ENCODE measurements at places on chromosomes 1 and 21. TPM values are rescaled to one million over a fixed set of nuclear protein-coding genes. Genes with fewer than 3 reads are reported as not detected.

- DNase-seq = no peak
Measured at GRCh38 chr1:113593550-113594297, 165.6 kb downstream of the PHTF1 start.

DNA sequence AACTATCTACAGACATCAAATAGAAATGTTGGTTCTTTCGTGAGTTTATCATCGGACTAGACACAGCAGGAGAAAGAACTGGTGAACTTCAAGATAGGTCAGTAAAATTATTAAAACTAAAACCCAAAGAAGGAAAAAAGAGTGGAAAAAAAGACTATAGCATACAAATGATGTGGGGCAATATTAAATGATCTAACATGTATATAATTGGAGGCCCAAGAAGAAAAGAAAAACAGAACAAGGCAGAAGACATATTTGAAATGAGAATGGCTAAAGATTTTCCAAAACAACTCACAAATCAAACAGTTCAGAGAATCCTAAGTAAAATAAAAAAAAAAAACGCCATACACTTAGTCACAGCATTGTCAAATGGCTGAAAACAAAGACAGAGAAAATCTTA is 101.8 kb downstream of the PCNX2 start:
- DNase-seq = no peak

GRCh38 chr21:41164981-41165655 is 2.8 kb upstream of the BACE2 start:
- no peak for DNase-seq

DNA sequence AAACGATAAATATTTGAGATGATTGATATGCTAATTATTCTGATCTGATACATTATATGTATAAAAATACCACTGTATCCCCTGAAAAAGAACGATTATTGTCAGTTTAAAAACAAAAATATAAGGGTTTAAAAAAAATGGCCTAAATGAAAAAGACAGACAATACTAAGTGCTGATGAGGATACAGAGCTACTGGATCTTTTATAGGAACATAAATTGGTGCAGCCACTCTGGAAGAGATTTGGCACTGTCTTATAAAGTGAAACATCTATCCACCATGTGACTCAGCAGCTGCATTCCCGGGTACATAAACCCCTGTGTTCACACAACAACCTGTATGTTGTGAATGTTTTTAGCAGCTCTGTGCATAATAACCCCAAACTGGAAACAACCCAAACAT is 44.2 kb downstream of the KAZN start:
- DNase-seq = no peak

DNA sequence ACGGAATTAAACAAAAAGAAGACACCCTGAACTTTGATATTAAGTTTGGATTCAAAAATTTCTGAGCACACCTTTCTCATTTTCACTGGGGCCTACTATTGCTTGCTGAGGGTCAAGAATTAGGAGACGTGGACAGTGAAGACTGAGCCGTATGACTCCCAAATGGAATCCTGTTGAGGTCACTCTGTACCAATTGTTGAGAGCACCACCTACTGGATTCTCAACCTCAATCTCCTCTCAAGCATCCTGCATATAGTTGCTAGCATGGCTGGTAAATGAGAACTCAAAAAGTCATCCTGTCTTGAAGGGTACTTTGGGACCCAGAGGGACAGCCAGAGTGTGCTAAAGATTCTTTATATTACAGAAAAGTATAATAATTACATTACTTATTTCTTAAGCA is 20.2 kb upstream of the MTR start:
- DNase-seq = no peak

DNA sequence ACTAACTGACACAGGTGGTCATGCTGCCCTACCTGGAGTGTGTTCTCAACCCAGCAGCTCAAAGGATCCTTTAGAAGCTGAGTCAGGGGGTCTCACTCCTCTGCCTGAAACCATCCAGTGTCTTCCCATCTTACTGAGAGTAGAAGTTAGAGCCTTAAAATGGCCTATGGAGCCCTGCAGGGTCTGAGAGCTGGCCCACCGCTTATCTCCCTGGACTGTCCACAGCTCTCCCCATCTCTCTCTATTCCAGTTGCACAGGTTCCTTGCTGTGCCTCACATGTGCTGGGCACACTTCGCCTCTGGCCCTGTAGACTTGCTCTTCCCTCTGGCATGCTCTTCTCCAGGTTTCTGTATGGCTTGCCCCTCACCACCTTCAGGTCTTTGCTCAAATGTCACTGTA is 148.6 kb upstream of the CACNA1E start:
- DNase-seq = no peak

- DNase-seq = no peak
Measured at GRCh38 chr1:205009670-205010069, 33.3 kb upstream of the CNTN2 start.

RPE65 gene
- total RNA-seq = 9.9 TPM

DNA sequence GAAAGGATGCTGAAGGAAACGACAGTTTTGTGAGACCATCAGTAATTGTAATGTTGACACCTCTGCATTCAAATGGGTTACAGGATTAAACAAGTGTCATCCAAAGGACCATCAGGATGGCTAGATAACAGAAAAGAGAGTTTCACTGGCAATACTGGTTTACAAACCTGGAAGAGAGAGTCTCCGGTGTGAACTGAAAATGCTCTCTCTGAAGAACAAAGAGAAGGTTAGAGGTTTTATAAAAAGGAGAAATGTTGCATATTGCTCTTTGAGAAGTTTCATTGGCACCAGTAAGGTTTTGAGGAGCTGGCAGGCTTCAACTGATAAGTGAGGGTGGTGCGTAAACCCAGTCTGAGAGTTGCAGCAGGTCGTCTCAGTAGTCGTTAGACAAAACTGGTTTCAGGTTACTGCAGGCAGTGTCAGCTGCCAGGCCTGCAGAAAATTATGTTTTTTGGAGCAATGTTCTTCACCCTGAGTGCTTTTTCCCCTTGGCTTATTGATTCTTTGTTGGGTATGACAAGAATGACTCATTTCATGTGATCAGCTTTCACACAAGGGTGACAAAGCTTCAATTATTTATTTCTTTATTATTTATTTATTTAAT is 42.2 kb downstream of the KCNK1 start:
- no peak for DNase-seq

- no peak for DNase-seq
Measured at GRCh38 chr1:112625696-112626095, 6.1 kb downstream of the CAPZA1 start.

GRCh38 chr1:103997631-103998030 is 247.9 kb downstream of the AMY1C start:
- no peak for DNase-seq

DNA sequence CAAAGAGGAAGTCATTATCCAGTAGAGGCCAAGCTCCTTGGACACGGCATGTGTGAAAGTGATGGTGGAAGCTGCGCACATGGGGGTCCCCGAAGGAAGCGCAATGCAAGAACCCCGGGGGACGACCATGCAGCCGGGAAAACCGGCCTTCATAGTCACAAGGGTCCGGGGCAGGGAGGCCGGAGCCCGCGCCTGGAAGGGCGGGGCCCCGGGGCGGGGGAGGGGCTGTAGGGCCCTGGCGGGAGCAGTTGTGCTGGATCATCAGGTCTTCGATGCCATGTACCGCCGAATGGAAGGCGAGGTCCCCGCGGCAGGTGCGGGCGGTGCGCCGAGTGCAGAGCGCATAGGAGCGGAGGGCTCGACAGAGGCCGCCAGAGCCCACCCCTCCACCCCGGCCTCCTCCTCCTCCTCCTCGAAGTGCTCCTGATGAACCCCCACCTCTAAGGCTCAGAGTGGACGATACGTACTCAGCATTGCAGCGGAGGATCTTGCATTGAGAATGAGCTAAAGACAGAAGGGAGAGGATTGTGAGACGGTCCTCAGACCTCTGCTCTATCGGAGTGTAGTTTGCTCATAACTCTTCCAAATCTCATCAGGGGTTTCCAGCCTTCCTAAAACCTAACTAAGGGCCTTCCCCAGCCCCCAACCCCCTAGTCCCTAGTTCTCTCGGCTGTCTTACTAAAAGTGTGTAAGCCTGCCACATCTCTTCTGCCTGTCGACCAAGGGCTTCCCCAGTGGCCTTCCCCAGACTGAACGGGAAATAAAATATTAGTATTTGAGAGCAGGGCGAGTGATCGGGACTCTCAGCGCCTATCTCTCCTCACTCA is 2.1 kb downstream of the HJV start:
- DNase-seq = no peak

DNA sequence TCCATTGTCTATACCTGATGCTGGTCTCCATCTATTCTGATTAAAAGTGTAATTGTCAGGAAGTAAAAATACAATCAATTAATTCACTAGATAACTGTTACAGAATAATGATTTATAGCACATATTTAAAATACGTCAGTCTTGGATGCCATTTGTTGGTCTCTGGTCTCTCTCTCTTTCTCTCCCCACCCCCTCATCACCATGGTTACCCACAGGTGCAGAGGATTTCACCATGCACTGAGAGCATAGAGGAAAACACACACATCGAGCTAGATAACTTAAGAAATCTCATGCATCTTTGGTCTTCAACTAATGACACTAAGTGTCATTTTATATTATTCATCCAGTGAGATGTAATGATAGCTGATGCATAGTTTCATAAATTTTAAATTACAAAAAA is 33.4 kb downstream of the LRRC53 start:
- no peak for DNase-seq

DNA sequence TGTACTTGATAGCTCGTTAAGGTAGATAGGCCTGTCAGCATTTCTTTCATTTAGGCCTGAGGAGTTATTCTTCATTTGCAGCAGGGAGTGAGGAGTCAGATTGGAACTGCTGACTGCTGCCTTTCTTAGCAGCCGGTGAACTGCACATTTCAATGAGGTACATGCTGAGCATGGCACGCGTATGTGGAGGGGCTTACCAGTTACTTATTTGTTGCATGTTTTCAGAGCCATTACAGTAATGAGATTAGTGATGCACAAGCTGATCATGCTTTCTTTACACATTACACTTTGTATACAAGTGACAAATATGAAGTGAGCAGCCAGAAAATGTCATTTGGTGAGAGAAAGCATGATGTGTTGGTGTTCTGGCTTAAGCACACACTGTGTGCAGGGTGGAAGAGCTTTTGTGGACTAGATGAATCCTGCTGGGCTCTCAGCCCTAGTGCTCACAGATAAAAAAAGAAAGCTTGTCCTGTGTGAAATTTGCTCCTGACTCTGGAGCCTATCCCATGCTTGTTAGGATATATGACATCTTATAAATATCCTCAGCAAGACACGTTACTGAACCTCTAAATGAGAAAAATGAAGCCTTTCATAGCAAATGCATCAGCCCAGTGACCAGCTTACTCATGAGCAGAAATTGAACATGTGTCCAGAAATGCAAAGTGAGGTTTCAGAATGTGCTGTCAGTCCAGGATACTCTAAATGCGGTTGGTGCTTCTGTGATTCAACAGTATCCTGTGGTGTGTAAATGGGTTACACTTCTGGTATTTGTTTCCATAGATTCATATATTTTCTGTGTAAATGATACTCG is 574.7 kb upstream of the ADGRL2 start:
- DNase-seq = no peak

VTCN1 gene
- total RNA-seq = 6.2 TPM

- no peak for DNase-seq
Measured at GRCh38 chr21:41802684-41803083, 35.8 kb upstream of the RIPK4 start.

- DNase-seq = no peak
Measured at GRCh38 chr1:204092632-204093420, 19.9 kb downstream of the SOX13 start.

DNA sequence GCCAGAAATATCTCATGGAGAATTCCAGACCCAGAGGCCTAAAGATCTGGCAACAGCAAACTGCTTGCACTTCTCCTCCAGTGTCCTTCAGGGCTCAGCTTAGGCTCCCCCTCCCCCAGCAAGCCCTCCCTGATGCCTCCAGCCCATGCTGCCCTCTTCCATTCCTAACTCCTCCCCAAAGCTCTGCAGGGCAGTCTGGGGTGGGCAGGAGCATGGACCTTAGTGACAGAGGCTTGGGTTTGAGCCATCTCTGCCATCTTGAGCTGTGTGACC is 436.8 kb downstream of the PTPRU start:
- DNase-seq = no peak

DNA sequence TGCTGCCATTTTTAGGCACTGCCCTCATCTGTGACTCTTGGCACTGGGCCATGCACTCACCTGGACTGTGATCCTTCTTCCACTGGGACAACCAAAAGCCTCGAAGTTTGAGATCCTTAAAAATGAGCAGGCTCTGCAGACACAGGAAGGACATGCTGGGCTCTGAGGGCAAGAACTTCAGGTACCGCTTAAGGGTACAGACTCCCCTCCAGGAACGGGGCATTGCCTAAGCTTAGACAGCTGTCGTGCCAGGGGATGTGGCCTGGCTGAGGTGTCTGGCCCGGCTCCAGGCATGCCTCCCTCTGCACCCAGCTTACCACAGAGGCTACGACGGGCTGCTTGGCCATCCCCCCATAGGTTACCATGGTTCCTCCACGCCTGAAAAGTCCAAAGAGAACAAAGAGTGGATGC is 14.2 kb upstream of the SRSF4 start:
- no peak for DNase-seq

OR10T2 gene
- not detected for total RNA-seq

DNA sequence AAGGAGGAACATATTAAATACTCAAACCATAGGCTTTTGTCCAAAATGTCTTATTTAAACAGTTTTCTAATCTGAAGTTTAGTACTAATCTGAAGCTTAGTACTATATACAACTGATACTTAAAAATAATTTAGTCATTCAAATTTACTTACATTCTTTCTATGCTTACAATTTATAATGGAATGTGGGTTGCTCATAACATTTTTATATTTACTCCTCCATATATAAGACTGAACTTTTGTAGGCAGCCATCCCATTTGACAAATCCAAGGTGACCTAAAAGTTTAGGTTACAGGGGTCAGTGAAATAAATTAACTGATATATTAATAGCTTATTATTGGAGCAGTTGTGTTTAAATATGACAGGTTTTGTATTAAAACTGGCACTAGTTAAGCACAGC is 570.6 kb downstream of the DPYD start:
- no peak for DNase-seq

AUNIP gene
- 1.4 TPM for total RNA-seq

COL16A1 gene
- total RNA-seq = 217 TPM

IL23R gene
- total RNA-seq = 0.48 TPM

ADORA3 gene
- 1.6 TPM for total RNA-seq

- DNase-seq = no peak
Measured at GRCh38 chr1:31069392-31069791, 3.9 kb upstream of the PUM1 start.

DNA sequence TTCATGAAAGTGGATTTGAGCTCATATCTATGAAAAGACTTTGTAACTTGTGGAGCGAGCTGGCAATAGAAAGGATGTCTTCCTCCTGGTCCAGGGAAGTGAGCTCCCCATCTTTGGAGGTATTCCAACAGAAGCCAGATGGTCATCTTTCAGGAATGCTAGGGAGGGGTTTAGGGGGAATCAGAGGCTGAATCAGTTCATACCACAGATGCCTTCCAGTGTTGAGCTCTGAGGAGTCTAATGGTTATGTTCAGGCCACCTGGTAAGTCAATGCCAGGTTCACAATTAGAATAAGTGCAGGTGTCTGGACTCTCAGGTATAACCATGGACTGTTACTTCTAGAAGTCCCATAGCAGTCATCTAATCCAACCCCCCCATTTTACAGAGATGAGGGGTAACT is 119.1 kb downstream of the ACTL8 start:
- DNase-seq = no peak

Measured in urinary bladder (tissue), 4 donors.